ENCODE measurements at places on chromosomes 11 and 22.

DNA sequence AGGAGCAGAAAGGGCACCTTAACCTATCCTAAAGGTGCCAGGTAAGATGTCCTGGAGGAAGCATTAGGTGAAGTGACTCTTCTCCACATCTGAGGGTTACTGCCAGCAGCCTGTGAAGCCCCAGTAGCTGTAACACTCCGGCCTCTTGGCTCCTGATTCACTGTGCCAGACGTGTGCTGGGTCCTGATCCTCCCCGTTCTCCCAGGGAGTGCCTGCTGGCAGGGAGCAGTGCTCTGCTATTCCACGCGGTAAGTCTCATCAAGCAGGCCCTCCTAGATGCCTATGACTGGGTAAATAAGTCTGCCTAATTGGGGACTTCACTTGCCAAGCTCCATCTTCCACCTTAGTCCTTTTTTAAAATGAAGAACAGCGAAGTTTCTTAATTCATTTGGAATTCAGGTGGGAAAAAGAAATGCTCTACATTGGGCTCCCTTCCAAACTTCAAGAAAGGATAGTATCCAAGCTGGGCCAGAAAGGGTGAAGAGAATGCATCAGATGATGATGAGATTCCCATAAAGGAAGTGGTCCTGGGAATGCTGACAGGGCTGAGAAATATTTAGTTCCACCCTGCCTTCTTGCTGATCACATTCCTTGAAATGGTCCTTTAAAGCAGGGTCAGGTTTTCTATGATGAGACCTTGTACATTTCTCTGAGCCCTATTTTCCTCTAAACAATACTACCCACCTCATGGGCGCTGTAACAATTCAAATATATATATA, 188.0 kb downstream of the MAML2 start:
- DNase-seq: no peak

DNA sequence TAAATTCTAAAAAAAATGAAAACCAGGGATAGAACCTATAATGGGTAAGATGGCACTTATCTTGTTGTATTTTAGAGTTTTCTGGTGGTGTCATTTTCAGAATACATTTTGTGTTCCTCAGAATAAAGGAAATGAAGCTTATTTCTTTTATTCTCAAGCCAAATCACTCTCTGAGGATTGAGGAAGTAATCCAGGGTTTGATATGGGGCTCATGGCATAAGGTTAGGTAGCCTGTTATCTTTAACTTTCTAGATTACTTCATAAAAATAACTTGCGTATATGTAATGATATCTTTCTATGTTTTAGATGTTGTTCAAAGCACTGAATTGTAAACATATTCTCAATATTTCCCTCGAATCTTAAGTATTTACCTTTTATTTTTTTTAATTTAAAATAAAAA, 33.5 kb downstream of the PDE3B start:
- no peak for DNase-seq

GRCh38 chr11:68989936-68990606, 9.3 kb upstream of the MRGPRD start:
- no peak for DNase-seq

GRCh38 chr11:134592391-134592990, 180.4 kb upstream of the B3GAT1 start:
- DNase-seq: peak; percentile 39

- no peak for DNase-seq
These were observed 8.4 kb upstream of the ST14 start for GRCh38 chr11:130151196-130151595.

GRCh38 chr11:60858731-60859464, 3.1 kb upstream of the PTGDR2 start:
- no peak for DNase-seq

DNA sequence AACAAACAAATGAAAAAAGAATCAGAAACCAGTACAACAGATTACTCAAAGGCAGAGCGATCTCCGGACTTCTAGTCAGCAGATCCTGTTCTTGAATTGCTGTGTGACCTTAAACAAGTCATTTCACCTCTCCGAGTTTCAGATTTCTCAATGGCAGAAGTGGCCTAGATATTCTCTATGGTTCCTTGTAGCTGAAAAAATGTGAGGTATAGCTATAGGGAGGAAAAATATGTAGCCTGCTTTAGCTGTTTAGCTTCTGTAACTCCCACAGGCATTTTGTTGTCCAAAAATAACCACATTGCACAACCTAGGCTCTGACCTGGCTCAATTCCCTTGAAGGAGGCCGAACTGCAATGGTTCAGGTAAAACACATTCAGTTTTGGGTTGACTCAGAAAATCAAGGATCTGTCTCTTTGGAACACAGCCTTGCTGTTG, 100.7 kb downstream of the DBX1 start:
- DNase-seq: no peak

DNA sequence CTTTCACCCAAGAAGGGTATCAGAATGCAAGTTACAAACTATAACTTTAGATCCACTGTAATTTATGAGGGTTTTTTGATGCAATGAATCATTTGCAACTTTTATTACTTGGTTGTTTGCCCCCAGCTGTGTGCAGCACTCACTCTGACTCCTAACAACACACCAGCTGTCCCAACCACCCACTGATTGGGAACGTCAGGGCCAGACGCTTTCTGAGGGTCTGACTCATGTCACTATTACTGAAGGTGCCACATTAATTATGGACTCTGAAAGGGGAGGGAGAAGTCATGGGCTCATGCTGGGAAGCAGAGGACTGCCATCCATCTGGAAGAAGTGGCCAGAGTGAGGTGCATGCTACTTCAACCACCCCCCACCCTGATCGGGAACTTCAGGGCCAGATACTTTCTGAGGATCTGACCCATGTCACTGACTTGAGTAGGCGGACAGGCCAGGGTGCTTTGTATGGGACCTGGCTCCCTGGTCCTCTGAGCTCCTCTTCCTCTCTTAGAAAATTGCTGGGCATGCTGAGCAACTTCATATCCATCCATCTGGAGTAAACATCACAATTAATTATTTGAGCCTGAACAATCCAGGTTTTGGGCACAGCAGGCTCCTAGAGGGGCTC, 44.9 kb upstream of the DRD2 start:
- no peak for DNase-seq

GRCh38 chr11:12110201-12110713, at the start of gene MICAL2:
Gene MICAL2 (plus strand): TSS chr11:12110590. CDS start chr11:12162156, 51,566 bp downstream.
- peak; percentile 85 for DNase-seq

DNA sequence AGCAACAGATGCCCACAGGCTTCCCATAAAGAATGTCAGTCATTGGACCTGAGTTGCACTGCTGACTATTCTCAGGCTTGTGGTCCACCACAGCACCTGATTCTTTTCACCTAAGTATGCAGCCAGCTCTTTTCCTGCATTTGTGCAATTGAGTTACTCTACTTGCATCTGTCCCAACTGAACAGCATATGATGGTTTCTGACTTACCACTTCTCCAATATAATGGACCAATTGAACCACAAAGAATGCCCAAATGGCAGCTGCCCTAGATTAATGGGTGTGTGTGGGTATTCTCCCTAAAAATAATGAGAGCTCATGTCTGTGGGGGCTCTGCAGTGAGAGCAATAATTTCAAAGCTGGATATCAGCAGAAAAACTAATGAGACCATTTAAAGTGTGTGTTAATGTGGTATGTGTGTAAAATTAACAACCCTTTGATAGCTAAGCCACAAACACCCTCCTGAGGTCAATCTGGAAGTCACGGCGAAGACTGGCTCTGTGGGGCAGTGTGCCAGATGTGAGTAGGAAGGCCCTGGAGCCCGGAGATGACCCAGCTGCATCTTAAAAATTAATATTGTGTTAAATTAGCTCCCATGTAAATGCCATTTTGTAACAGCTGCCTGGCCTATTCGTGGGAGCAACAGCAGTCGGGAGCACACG, 43.8 kb downstream of the SC5D start:
- no peak for DNase-seq

GRCh38 chr22:38755155-38755910, 465 bp downstream of the SUN2 start:
- DNase-seq: peak; percentile 42

- no peak for DNase-seq
These were observed 35.4 kb downstream of the SPON1 start for GRCh38 chr11:13997881-13998280.

DNA sequence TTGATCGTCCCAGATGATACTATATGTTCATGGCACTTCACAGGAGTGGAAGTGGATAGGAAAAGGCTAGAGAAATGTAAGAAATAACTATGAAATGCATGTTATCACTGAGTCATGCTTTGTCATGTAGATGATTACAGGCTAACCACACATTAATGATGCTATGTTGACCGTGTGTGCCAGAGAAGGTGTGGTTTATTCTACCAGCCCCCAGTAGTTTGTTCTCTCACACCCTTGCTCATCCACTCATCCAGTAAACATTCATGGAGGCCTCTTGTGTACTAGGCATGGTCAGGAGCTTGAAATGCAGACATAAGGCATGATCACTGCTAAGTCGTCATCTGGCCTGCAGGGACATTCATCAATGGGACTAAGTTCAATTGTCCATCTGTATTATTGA, 153.0 kb upstream of the PITPNB start:
- DNase-seq: no peak

DNA sequence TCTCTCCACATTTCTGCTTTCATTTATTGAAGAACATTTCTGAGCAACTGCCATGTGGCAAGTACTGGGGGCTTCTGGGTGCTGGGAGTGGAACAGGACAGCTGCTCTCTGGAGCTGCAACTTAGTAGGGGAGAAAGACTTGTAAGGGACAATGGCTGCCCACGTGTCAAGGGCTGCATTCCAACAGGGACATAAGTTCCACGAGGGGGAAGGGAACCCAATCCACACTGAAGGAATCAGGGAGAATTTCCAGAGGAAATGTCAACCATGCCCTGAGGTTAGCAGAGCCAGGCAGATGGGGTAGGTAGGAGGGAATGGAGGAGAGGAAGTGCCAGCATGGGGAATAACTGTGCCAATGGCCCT, 1.7 kb downstream of the MAPK8IP2 start:
- DNase-seq: no peak

DNA sequence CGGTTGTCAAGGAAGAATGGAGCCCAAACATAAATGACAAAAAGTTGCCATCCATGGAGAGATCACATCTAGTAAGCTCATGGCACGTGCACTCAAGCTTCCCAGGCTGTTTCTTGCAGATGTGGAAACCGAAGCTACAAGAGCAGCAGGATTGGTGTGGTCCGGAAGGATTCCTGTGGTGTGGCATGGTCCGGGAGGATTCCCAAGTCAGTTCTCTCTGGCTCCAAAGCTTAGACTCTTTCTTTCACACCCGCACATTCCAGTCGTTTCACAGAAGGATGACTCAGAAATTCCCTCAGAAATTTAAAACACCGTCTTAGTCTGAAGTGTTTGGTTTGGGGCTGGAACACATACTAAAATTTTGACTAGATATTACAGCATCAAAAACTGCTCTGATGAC, 78.0 kb upstream of the DRD2 start:
- no peak for DNase-seq

GRCh38 chr11:69630017-69630416, 10.9 kb upstream of the CCND1 start:
- no peak for DNase-seq
